ENCODE measurements at places on chromosomes 5 and 9.

- DNase-seq, result no peak
These were observed 750.4 kb downstream of the BRINP1 start for GRCh38 chr9:118618849-118619248.

GRCh38 chr5:80124121-80124918 lies 89.2 kb downstream of the THBS4 start:
- no peak for DNase-seq

DNA sequence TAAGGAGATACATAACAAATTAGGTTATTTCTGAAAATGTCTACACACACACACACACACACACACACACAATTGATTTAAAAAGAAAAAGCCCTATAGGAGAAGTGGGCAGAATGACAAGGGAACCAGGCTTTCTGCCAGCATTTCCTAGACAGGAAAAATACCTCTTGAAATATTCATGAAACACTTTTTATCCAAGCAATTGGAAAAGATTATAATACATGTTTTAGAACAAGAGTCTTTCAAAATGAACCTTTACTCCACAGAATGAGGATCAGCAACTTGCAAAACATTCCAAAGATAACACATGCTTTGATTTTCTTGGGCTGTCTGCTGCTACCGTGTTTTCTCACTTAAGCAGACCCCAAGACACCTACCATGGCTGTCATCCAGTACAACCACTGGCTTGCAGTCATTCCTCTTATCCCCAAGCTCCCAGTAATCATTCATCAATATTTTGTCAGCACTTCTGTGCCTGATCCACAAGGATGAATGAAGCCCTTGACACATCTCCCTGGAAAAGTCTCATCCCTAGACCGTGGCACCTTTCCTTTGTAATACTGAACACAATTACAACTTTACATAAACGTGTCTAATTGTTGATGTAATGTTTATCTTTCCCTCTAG lies 717.1 kb upstream of the ZNF608 start:
- no peak for DNase-seq

- DNase-seq, result no peak
These were observed 9.7 kb upstream of the NEK6 start for GRCh38 chr9:124248066-124248465.

GRCh38 chr5:90095292-90096060 lies 314.1 kb downstream of the CETN3 start:
- no peak for DNase-seq

DNA sequence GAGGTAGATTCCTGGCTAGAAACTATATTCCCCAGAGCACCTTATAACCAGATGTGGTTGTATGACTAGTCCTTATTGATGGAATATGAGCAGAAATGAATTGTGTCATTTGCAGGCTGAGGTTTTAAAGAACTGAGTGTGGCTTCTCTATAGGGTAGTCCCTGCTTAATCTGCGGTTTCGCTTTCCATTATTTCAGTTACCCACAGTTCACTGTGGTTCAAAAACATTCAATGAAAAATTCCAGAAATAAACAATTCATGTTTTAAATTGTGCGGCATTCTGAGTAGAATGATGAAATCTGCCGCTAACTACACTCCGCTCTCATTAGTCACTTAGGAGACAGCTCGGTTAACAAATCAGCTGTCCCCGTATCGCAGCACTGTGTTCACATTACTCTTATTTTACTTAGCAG lies 65.1 kb downstream of the ANKRD55 start:
- DNase-seq, result no peak

DNA sequence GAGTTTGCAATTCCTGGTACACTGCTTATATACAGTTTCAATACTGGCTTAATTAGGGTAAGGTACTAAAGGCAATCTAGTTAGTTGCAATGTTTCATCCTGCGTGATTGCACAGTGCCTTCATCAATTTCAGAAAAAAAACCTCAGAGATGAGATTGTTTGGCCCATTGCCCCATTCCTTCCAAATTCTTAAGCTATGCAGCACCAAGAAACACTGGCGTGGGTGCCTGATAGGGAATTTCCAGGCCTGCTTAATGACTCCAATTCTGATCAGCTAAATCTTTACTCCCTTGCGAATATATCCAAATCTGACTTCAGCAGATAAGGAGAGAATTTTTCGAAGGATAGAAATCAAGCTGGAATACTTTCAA lies 35.9 kb upstream of the GAS1 start:
- no peak for DNase-seq

DNA sequence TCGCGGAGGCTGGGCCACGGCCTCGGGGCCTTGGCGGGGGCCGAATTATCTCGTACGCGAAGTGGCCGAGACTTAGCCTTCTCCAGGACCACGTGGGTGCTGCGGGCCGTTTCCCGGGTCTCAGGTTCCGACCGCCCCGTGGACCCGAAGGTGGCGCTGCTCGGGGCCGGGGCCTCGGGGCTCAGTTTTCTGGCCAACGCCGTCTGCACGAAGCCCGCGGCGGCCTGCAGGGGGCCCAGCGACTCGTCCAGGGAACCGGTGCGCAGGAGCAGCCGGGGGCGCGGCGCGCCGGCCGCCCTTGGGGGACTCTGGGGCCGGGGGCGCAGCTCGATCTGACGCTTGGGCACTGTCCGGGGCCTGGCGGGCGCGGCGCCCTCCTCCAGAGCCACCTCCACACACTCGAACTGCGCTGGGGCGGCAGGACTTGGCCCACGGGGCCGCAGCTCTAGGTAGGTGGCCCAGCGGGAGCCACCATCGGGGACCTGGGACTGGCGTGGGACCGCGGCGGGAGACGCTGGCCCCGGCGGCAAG lies 716 bp downstream of the PROB1 start:
- DNase-seq, result peak; percentile 86

DNA sequence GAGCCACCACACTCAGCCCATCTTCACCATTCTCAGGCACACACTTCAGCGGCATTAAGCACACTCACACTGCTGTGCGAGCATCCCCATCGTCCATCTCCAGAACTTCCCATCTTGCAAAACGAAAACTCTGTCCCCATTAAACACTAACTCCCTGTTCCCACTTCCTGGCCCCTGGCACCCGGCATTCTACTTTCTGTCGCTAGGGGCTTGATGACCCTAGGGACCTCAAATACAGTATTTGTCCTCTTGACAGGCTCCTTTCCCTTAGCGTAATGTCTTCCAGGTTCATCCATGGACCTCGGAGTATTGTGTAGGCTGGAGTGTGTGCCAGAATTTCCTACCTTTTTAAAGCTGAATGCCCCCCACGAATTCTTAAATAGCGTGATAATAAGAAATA lies 14.7 kb upstream of the UBAC1 start:
- DNase-seq, result no peak

All from GM13977 (cell line).